ENCODE measurements at places on chromosomes 12 and 14.

DNA sequence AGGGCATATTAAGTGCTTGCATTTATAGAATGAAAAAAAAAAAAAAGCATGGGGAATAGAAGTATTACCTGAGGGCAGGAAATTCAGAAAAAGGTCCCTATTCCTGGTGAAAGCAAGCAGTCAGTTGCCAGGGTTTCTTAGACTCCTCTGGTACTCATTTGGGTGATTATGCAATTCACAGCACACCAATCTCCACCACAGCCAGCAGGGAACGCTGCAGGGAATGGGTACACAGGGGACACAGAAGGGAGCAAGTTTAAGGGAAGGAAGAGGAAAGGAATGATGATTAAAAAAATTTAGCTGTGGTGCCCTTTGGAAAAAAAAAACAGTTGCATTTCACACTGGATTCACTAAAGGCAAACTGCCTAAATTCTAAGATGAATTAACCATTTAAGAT, 14.2 kb downstream of the BLTP3B start:
- no peak for DNase-seq

DNA sequence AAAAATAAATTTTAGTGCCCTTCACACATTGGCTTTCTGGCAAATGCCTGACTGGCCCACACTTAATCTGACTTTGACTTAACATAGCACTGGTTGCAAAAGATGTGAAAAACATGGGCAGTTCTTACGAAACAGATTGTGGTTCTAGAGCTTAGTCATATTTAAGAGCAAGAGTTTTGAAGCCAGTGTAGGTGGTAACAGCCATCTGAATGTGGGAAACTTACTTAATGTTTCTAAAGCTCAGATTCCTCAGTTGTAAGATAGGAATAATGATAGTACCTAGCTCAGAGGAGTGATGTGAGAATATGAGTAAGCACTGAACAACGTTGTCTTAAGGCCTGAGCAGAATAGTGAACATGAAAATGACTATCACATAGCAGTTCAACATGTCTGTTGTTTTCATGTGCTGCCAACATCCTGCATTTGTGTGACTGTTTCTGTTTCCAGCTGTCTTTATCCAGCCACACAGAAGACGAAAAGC, 262.7 kb downstream of the SYT1 start:
- no peak for DNase-seq

GRCh38 chr14:69685218-69685616, 73.8 kb downstream of the SUSD6 start:
- peak; percentile 28 for DNase-seq

- DNase-seq = no peak
Observed at GRCh38 chr14:96176275-96176674, 28.4 kb upstream of the BDKRB2 start.

GRCh38 chr14:53638966-53639365, 317.7 kb downstream of the BMP4 start:
- DNase-seq = no peak

DNA sequence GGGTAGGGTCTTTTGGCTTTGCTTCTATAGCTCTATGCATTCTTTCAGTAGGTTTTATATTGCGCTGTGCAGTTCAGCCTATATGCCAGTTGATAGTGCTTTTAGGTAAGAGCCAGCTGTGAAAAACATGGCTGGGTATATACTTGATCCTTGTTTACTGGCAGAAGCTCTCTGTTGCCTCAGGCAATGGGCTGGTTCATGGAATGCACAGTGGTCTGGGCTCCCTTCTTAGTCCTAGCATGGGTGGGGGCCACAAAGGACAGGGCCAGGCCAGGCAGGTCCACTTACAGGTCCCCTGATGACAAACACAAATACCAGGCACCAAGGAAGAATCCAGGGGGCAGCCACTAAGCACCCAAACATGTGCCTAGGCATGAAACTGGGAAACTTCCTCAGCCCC, 240.7 kb downstream of the SEC23A start:
- DNase-seq = no peak

GRCh38 chr12:104877103-104877705, 80.9 kb downstream of the SLC41A2 start:
- peak; percentile 11 for DNase-seq

GRCh38 chr12:94805749-94806529, 155.6 kb upstream of the TMCC3 start:
- DNase-seq = no peak

- no peak for DNase-seq
Observed at GRCh38 chr12:3951380-3952135, 78.4 kb upstream of the PARP11 start.

- DNase-seq = no peak
Observed at GRCh38 chr12:85641796-85642195, 194.4 kb downstream of the RASSF9 start.

DNA sequence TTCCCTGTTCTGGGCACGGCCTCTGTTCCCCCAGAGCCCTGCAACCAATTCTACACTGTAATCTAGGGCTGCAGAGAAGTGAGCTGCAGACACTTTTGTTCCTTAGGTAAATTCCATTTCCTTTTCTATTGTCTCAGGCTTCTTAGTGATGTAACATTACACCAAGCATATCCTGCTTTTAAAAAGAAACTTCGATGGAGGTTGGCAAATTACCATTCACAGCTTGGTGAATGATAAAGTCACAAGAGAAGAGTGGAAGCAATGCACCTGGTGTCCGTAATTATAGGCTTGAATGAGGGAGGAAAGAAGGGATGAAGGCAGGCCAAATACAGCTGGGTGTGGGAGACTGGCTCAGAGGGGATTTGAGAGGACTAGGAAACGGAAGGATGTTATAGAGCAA, 68.6 kb downstream of the PPM1A start:
- no peak for DNase-seq

DNA sequence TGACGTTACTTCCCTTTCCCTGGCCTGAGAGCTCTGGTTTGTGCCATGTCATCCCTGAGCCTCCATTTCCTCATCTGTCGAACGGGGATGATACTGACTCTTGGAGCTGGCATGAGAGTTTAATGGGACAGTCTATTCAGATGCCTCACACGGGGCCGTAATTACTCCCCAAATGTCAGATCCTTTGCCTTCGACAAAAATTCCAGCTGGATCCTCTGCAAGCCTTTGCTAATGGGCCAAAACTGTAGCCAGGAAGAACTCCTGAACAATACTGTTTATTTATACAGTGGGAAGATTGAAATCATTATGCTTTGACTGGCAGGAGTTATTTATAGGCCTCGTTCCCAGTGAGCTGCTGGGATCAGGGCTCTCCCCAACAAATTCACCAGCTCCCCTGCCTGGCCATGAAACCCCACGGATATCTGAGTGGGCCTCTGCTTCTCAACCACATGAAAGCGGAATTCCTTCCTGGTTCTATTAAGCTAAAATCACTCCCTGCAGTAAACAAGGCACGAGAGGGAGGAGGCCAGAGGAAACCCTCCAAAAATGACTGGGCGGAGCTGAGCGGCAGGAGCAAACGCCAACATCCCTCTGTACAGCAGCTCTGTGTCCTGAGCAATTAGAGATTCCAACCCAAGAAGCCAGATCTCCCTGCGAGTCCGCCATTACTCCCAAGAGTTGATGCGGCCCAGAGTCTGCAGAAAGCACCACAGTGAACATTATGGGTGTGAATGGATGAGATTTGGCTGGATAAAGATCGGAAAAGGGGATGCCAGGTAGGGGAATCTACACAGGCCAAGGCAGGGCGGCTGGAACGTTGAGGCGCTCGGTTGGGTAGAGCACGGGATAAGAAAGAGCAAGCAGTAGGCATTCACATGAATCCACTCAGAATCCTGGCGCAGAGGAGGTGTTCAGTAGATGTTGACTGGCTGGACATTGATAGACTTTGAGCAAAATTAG, 326.1 kb downstream of the BCL11B start:
- no peak for DNase-seq

DNA sequence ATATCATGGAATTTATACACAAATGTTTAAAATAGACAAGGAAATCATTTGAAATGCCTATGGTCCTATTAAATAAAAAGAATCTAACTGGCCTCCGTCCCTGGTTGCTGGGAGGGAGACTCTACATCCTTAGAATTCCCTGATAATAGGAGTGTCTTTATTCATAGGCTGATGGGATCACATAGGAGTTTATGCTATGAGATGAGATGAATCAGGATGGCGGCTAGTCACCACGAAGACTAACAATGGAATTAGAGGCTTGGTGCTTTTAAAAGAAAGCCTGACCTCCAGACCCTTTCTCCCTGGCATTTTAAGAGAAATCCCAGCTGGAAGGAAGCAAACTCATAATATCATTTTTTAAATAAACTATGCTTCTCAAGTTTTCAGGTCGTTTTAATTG, 69.7 kb downstream of the SEC23A start:
- no peak for DNase-seq

- no peak for DNase-seq
Observed at GRCh38 chr14:65986041-65986440, 500.1 kb upstream of the CCDC196 start.

- no peak for DNase-seq
Observed at GRCh38 chr12:113291586-113291985, 43.3 kb downstream of the SLC8B1 start.

Data from activated CD4-positive, alpha-beta T cell treated with anti-CD3 and anti-CD28 coated beads, Interleukin-2, amount 50 U/mL, for 24 hours (primary cell).